ENCODE measurements at places on chromosomes 11 and 22.
A peak's percentile ranks its signal among the peaks of the same experiment; 100 is the strongest.

DNA sequence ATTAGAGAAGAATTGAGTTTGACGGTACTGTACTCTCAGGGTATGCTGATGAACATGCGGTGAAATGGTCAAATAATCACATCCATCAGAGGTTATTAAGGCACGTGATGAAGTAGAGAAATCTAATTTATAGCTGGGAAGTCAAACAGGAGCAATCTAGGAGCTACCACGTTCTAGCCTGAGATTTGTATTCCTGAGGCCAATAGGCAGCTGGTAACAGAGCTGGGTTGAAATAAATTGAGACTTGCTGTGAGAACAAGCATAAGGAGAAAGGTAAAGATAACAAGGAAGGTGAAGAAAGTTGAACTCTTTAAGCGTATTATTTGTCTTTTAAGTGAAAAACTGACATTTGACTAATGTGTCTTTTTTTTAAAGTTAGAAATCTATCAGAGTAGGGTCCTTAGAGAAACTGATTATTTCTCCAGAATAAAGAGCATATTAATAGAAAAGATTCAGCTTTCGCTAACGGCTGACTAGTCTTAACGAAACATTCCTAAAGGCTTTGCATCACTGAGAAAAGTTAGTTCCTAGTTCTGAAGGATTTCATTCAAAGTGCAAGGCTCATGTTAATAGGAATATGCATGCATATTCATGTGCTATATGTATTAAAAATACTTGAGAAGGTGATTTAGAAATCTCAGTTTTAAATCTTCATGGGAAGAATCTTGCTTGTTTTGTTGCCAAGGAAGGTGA is 5.2 kb upstream of the WEE1 start:
- DNase-seq = no peak

GRCh38 chr11:67167091-67167490 is 48.0 kb downstream of the KDM2A start:
- no peak for DNase-seq

GRCh38 chr22:46367707-46368191 is 32.2 kb downstream of the TRMU start:
- peak; percentile 77 for DNase-seq

DNA sequence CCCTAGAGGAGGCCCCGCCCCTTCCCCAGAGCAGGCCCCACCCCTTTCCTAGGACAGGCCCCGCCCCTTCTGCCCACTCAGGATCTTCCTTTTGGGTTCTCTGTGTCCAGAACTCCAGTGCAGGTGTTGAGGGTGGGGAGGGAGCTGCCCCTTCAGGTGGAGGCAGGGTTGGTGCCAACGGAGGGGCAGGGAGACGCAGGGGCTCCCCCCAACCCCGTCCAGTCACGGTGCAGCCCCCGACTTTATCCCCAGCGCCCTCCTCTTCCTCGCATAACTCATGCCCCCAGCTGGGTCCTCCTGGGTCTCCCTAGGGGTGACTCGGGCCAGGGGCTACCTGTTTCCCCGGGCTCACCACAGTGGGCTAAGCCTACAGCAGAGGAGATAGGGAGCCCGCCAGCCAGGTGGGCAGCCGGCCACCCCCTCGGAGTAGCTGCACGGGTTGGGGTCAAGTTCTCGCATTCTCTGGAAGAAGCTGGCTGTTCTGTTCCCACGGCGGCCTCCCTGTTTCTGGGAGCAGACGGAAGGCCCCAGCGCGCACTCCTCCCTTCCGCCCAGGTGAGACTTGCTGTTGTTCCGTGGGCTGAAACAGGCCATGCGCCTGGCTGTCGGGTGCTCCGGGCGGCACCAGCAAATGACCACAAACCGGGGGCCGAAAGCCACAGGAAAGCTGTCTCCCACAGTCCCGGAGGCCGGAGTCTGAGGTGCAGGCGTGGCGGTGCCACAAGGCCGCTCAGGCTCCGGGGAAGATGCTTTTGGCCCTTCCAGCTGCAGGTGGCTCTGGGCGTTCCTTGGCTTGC is 38.9 kb downstream of the MUC2 start:
- no peak for DNase-seq

- no peak for DNase-seq
Observed at GRCh38 chr11:70525006-70525405, 126.7 kb downstream of the CTTN start.

GRCh38 chr11:60370811-60371298 is 7.5 kb upstream of the MS4A7 start:
- DNase-seq = peak; percentile 98

- no peak for DNase-seq
Observed at GRCh38 chr11:69040581-69041260, 8.0 kb upstream of the TPCN2 start.

DNA sequence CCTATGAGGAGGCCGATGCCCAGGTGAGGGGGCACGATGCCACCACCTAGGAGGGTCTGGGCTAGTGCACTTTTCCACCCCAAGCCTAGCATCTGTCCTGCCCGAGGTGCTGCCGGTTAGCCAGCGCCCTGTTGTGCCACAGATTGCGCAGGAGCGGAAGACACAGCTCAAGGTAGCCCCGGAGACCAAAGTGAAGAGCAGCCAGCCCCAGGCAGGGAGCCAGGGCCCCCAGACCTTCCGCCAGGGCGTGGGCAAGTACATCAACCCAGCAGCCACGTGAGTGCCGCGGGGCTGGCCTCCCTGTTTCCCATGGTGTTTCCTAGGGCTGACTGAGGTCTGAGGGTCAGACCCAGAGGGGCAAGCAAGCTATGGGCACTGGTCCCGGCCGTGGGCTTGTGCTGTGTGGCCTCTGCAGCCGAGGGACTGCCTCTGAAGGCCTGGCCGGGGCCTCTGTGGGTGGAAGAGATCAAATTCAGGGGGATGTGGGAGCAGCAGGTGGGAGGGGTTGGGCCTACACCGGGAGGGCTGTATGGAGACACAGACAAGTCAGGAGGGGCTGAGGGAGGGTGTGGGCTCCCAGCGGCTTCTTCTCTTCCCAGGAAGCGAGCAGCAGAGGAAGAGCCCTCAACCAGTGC is 29.1 kb downstream of the PPIL2 start:
- no peak for DNase-seq

DNA sequence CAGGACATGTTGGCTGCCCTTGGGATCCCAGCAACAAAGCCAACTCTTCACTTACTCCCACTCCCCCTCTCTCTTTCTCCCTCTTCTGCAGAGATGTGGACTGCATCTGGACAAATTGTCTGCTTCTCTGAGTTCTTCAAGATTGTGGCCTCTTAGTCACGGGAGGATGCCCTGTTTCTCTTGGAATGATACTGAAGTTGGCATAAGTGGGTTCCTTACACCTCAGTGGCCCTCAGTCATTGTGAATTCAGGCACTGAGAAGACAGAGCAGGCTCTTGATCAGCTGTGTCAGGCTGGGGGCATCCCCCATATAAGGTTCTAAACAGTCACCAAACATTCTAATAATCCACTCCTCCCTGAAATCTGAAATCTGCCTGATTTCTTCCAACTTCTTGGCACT is 6.1 kb upstream of the E2F8 start:
- no peak for DNase-seq

DNA sequence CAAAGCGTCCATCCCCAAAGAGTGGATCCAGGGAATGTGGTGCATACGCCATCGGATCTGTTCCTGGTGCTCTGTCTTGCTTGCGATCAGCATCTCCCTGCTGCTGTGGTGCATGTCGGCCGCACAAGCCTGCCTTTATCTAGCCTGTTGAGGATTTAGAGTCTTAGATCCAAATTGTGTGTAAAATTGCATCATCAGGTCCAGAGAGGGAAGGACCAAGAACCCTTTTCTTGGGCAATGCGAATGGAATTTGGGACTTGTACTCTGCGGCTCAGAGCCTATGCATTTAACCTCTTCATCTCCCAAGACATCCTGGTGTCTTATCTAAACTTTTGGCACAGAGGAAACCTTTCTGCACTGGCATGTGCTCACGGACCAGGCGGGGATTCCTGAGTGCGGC is 1238.7 kb downstream of the TBC1D22A start:
- no peak for DNase-seq

DNA sequence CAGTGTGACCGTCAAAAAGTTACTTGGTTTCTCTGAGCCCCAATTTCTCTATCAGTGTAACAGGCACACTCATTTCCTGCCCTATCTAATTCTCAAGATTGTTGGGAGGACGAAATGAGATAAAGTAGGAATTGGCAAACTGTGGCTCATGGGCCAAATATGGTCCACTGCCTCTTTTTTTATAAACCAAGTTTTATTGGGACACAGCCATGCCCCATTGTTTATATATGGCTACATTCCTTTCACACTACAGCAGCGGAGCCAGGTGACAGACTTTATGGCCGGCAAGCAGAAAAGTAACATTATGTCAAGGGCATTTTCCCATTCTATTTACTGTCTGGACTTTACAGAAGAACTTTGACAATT is 116.7 kb upstream of the TIMP3 start:
- DNase-seq = no peak

DNA sequence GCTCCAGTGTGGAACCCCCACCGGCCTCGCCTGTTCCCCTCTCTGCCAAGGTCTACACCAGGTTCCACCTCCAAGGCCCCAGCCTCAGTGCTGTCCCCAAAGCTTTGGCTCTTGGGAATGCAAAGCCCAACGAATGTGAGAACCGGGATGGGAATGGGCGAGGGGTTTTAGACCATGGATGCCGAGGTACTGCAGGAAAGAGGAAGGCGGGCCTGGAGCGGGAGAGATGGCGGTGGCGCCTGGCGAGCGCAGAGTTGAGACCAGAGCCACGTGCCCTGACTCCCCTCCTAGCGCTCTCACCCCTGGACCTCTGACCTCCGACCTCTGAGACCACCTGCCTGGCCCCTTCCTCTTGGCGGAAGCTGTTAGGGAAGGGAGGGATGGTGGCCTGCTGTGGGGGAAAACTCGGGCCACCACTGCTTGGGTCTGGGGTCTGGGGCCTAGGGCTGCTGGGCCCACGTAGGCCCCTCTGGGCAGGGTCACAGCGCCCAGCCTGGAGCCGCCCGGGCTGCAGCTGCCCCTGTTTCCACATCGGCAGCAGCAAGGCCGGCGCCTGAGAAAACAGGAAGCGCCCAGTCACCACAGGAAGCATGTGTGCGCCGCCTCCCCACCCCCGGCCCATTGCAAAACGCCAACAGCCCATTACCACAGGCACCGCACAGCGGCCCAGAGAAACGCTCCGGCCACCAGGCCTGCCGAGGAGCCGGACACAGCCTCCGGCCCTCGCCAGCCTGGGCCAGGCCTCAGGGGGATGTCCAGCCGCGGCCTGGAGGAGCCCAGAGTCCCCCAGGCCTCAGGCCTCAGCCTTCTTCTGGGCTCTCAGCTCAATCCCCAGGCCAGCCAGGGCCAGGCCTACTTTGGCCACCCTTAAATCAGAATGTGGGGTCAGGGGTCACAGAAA is 13.8 kb upstream of the SLC39A13 start:
- DNase-seq = no peak

DNA sequence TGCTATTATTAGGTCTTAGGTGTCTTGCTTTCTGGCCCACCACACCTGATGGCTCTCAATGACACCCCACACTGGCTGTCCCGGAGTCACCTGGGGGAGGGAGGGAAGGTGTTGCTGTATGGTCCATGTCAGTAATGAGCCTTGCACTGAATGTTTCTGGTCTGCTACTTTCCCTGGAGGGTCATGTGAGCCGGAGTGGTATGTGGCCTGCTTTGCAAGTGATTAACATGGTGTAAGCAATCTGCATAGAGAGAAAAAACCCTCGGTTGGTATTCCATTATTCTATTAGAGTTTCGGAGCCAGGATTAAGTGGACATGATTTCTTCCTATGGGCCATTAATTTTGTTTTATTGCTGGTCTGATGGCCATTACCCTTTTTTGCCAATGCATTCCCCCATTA is 63.9 kb downstream of the PKNOX2 start:
- no peak for DNase-seq

DNA sequence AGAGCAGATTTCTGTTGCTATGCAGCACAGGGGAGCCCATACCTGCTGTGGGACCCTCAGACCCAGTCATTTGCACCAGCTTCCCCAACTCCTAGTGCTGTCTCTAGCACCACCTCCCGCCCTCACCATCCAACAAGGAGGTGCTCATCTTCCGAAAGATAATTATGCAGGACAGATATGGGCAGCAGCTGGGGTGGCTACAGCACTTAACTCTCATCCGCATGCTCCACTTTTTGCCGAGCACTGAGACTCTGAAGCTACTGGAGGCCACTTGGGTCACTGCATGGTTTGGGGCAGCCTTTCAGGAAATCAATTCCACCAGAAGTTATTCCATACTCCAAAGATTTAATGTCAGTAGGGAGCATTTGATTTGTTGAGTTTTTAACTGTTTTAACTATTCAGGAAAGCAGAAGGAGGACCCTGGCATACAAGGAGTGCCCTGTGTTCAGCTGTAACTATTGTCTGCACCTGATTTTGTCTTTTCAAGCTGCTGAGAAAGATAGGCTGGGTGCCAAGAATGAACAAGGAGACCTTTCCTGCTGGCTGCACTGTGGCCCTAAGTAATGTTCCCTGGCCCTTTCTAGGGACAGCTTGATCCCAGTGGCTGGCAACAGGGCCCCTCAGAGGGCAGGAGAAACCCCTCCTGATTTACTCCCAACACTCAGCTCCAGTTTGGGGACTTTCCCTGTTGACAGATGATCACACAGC is 67.3 kb upstream of the CSNK2A3 start:
- no peak for DNase-seq

GRCh38 chr11:45444796-45445195 is 158.7 kb upstream of the SYT13 start:
- no peak for DNase-seq

DNA sequence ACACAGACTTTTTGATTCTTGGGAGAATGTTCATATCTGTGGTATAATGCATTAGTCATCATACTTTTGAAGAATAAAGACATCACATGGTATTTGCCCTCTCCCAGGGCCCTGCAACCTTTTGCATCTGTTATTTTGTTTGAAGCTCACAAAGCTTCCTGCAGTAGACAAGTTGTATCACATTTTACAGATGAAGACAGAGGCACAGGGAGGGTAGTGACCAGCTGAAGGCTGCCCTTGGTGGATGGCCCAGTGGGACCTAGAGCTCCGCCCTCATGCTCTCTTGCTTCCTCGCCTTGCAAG is 66.4 kb downstream of the UBASH3B start:
- no peak for DNase-seq

DNA sequence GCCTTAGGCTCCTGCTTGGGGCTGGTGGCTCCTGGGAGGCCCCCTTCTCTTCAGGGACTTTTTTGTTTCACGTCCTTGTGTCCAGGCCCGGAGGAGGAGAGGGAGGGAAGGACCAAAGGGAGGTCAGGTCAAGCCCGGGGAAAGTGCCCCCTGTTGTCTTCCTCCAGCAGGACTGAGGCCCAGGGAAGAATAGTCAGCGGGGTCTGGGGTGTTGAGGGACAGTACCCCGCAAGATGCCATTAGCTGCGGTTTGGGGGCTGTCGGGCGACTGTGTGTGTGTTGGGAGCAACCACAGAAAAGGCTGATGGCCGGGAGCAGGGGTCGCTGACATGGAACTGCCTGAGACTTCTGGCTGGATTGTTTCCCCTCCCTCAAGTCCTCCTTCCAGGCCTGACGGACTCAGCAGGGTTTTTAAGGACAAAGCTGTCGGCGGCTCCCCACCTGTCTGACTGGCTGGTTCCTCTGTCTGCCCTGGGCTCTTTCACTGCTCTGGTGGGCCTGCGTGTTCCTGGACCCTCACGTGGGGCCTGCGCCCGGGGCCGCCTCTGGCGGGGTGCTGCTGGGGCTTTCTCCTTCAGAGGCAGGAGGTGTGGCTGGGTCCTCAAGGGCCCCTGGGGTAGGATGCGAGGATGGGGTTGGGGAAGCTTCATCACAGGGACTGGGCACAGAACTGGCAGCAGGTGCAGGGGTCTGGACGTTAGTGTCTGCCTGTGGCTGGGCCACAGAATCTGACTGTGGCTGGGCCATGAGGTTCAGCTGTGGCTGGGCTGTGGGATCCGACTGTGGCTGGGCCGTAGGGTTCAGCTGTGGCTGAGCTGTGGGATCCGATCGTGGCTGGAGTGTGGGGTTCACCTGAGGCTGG is 1.5 kb downstream of the GPR152 start:
- DNase-seq = no peak

GRCh38 chr11:113277907-113278306 is 36.5 kb upstream of the TTC12 start:
- no peak for DNase-seq

GRCh38 chr11:78200553-78200952 is 11.8 kb downstream of the USP35 start:
- DNase-seq = no peak
